ENCODE measurements at places on chromosomes 13 and 19.

GRCh38 chr19:16062789-16063188, 13.5 kb upstream of the TPM4 start:
- DNase-seq, result no peak

DNA sequence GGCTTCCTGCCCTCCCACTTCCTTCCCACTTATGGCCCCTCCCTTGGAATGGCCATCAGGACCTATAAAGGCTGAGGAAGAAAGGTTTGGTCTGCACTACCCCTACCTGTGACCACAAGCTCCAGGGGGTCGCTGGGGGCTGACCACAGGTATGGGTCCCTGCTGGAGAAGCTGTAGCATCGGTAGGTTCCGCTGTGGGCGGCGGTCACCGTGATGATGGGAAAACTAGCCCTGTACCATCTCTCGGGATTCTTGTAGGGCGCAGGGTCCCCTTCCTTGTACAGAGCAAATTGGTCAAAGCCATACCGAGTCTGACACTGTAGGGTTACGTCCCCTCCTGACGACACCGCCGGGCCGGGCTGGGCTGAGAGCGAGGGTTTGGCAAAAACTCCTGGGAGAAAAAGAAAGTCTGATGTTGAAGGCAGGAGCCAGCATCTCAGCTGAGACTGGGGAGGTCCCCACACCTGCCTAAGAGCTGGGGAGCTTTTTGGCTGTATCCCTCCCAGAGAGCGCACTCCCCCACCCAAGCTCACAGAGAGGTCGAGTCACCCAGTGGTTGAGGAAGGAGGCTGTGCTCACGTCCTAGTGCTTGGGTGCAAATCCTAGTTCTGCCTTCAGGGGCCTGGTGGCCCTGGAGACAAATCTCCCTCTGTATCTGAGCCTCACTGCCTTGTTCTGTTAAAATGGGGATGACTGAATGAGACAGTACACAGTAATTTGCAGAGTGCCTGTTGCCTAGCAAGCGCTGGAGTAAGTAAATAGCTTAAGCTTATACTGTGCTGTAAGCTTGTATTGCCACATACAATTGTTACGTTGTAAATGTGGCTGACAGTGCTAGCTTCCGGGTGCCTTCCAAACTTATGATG, 10.4 kb downstream of the GP6 start:
- no peak for DNase-seq

DNA sequence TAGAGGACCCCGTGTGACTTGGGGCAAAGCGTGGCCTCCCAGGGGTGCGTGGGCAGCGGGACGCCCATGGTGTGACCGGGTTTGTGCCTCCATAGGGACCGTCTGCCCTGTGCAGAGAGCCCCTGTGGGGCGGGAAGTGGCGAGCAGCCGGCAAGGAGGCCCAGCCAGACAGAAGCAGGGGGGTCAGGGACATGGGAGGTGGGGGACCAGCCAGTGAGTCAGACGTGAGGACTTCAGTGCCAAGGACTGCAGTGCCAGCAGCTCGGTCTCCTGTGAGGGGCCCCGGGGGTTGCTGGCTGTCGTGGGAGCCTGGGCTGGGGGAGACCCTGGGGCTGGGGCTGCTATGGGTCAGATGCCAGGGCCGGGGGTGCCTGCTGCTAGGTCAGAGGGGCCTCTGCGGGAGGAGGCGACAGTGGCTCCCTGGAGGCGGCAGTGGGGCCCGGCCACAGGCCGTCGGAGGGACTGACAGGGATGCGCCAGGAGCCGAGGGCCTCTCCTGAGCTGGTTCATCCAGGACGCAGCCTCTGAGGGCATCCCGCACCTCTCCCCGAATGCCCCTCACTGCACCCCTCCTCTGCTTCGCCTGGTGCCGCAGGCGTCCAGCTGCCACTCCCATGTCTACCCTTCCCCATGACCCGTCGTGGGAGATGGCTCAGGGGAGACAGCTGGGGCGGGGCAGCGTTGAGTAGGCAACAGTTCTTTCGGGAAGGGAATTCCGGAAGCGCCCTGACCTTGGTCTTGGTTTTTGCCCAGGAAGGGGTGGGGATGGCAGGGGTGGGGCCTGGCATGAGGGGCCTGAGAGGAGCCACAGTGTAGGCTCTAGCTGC, 80.0 kb downstream of the KDM4B start:
- no peak for DNase-seq

DNA sequence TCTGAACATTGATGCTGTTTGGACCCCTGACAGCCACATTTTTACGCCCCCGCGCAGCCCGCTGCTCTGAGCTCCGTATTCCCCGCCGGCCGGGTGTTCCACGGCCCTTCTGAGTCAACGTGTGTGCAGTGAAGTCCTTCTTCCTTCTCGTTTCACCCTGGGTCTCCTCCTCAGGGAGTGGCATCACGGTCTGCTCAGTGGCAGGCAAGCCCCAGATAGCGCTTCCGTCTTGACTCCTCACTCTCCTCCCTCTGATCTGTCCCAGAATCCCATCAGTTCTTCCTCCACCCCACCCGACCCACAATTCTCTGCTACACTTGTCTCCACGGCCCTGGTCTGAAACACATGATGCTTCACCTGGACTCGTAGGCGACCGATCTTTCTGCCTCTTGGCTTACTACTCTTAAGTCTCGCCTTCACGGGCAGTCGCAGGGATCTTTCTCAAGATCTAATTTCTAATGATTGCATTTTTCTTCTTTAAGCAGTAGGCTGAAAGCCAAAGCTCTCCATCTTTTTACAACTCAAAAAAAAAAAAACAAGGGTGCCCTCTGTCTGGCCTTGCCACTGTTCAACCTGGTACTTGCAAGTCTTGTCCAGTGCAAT, 33.9 kb downstream of the CCNE1 start:
- no peak for DNase-seq

- DNase-seq, result no peak
Measured at GRCh38 chr13:101965096-101965495, 436.8 kb downstream of the FGF14 start.

- DNase-seq, result no peak
Measured at GRCh38 chr13:51271528-51272085, 49.4 kb downstream of the FAM124A start.

Data from GM12891 (cell line).